ENCODE measurements at places on chromosomes 16 and 17. TPM values are rescaled to one million over a fixed set of nuclear protein-coding genes. Genes with fewer than 3 reads are reported as not detected.
A peak's percentile ranks its signal among the peaks of the same experiment; 100 is the strongest.

Gene TEKT1
- 9.7 TPM for total RNA-seq

Gene TGFB1I1
- total RNA-seq: 32.5 TPM

- peaks cover 35% of the 10 kb centered on the region for H3K4me1 ChIP-seq
- H3K36me3 ChIP-seq: no peaks in the 10 kb centered on the region
- H3K27ac ChIP-seq: peak overlapping the region; percentile 65
- H3K27me3 ChIP-seq: peaks cover 6% of the 10 kb centered on the region
- H3K4me3 ChIP-seq: peak overlapping the region; percentile 31
These were observed 6.8 kb upstream of the NOTUM start for GRCh38 chr17:81967533-81968395.

DNA sequence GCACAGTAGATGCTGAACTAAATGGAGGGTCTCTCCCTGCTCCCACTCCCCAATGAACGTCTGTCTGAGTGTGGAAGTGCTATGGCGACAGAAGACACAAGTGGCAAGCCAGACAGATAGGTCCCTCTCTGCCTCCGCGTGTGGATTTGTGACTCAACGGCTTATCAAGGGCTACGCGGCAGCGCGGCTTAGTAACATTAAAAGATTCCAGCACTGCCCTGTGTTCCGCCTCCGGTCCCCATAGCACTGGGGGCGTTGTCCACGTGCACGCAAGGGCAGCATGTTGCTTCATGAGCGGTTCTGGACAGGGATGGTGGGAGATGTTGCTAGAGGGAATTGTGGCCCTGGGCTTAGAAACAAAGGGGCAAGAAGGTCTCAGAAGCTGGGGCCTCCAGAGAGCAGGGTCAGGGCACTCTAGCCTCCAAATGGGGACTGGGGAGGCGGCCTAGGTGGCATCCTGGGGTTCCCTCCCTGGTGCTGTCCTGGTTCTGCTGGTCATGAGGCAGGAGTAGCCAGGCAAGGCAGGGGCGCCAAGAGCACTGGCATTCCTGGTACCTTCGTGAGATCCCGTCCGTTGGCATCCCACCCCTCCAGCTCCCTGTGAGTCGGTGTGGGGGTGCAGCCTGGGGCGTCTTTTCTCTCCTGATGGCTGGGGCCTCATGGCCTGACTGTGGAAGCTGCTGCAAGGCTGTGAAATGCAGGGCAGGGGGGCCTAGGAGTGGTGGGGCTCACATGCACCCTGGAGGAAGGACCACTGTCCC is 9.1 kb downstream of the CRHR1 start:
- DNase-seq: no peak
- no peaks in the 10 kb centered on the region for H3K36me3 ChIP-seq
- H3K4me3 ChIP-seq: no peak overlapping the region
- H3K4me1 ChIP-seq: no peaks in the 10 kb centered on the region
- no peak overlapping the region for H3K27ac ChIP-seq

Gene TRPV3
- 0.68 TPM for total RNA-seq

GRCh38 chr17:27049104-27049784 is 244.7 kb upstream of the WSB1 start:
- no peaks in the 10 kb centered on the region for H3K4me1 ChIP-seq
- H3K4me3 ChIP-seq: no peak overlapping the region
- no peaks in the 10 kb centered on the region for H3K27me3 ChIP-seq
- no peak for DNase-seq
- H3K27ac ChIP-seq: no peak overlapping the region
- H3K36me3 ChIP-seq: no peaks in the 10 kb centered on the region

Gene CCL5
- 18.2 TPM for total RNA-seq

GRCh38 chr17:40517286-40517662 is 15.9 kb upstream of the TNS4 start:
- DNase-seq: no peak
- peak overlapping the region; percentile 14 for H3K27ac ChIP-seq
- H3K27me3 ChIP-seq: no peaks in the 10 kb centered on the region
- no peak overlapping the region for H3K4me3 ChIP-seq
- H3K36me3 ChIP-seq: no peaks in the 10 kb centered on the region

DNA sequence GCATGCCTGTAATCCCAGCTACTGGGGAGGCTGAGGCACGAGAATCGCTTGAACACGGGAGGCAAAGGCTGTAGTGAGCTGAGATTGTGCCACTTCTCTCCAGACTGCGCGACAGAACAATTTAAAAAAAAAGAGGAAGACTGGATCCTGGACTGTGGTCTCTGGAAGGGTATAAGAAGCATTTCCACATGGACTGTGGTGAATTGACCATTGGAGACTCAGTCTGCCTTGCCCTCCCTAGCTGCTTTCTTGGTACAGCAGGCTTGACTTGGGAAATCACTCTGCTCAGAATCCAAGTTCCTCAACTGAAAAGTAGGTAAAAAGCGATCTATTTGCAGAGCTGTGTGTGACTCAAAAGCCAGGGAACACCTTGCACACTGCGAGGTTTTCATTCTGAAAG is 1.0 kb upstream of the MGRN1 start:
- DNase-seq: no peak
- H3K4me1 ChIP-seq: peaks cover 34% of the 10 kb centered on the region
- no peaks in the 10 kb centered on the region for H3K27me3 ChIP-seq
- no peaks in the 10 kb centered on the region for H3K36me3 ChIP-seq
- H3K4me3 ChIP-seq: peak overlapping the region; percentile 99

Gene C17orf100
- total RNA-seq: 1.9 TPM

DNA sequence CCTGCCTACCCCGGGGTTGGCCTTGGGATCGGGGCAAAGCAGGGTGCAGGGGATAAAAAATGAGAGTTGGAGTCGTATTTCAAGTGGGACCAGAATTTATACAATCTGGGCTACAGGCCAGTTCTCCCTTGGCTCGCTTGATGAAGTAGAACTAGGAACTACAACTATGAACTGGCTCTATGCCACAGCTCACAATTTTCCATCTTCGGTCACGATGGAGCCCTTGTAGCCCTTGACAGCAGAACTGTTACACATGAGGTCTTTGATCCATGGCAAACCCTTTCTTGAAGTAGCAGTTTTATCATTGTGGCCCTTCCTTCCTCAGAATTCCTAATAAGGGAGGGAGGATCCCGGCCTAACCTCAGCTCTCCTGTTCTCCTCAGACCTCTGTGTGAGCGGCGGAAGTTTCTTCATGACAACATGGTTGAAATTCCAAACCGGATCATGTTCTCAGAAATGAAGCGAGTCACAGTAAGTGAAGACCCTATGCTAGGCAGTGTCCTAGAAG is 17.1 kb downstream of the LIG3 start:
- H3K27ac ChIP-seq: peak overlapping the region; percentile 63
- peaks cover 18% of the 10 kb centered on the region for H3K4me1 ChIP-seq
- no peaks in the 10 kb centered on the region for H3K27me3 ChIP-seq
- no peak for DNase-seq
- H3K36me3 ChIP-seq: peaks cover 83% of the 10 kb centered on the region
- H3K4me3 ChIP-seq: no peak overlapping the region

DNA sequence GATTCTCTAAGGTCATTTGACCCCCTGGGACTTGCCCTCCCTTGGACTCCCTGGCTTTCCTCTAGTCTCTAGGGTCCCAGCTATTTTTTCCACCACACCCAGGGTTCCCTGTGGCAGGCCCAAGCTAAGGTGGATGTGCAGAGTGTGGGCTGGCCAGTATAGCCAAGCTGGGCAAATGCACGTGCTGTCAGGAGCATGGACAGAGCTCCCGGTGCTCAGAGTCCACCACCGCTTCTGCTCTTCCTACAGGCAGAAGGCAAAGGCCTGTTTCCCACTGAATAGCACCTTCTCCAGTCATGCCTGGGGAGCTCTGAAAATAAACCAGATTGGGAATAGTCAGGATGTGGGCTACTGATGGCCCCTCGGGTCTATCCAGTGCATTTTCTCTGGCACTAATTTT is 53.3 kb downstream of the GNAO1 start:
- no peak overlapping the region for H3K27ac ChIP-seq
- no peaks in the 10 kb centered on the region for H3K27me3 ChIP-seq
- peaks cover 10% of the 10 kb centered on the region for H3K4me1 ChIP-seq
- H3K4me3 ChIP-seq: no peak overlapping the region

DNA sequence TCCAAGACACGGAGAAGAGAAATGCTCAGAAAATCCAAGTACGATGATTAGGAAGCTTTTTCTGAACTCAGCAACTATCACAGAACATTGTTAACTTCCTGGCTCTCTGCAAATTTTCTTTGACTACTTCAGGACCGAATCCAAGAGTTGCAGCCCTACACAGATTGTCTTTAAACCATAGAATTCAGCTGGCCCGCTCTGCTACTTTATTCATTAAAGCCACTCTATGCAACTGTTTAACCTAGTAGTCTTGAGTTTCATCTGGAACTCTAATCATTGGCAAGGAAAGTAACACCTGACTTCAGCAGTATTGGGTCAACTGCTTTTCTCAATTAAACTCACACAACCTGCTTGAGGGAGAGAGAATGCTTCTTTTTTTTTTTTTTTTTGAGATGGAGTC is 210.1 kb downstream of the SLC39A11 start:
- no peaks in the 10 kb centered on the region for H3K4me1 ChIP-seq
- no peak overlapping the region for H3K27ac ChIP-seq
- H3K27me3 ChIP-seq: no peaks in the 10 kb centered on the region
- no peak overlapping the region for H3K4me3 ChIP-seq

- no peak for DNase-seq
- H3K4me3 ChIP-seq: no peak overlapping the region
- no peaks in the 10 kb centered on the region for H3K36me3 ChIP-seq
- H3K27ac ChIP-seq: no peak overlapping the region
These were observed 135.4 kb downstream of the CLEC16A start for GRCh38 chr16:11079652-11080187.

GRCh38 chr17:51427856-51428255 is 167.5 kb downstream of the UTP18 start:
- no peaks in the 10 kb centered on the region for H3K36me3 ChIP-seq
- DNase-seq: no peak
- no peaks in the 10 kb centered on the region for H3K4me1 ChIP-seq
- peaks cover under 1% of the 10 kb centered on the region for H3K27me3 ChIP-seq

DNA sequence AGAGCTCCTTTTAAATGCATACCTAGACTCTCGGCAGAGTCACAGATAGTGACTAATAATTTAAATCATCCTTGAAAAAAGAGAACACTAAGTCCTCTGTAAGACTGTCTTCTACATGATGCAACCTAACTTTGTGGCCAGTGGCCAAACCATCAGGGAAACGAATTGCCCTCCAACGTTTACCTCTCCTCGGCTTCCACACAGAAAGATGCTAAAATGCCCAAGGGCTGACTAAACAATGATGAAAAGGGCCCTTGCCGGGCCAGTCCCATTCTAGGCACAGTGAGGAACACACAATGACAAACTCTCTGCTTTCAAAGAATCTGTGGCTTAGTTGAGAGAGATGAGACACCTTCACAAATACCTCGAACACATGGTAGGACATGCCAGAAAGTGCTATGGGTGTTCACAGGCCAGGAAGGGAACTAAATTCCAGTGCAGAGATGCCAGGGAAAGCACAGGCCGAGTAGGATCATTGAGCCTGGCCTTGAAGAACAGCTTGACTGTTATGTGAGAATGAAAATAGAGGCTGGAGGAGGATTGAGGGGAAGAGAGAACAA is 35.3 kb upstream of the PITPNM3 start:
- H3K27ac ChIP-seq: peak overlapping the region; percentile 67
- H3K27me3 ChIP-seq: no peaks in the 10 kb centered on the region
- H3K36me3 ChIP-seq: peaks cover 71% of the 10 kb centered on the region
- peaks cover 10% of the 10 kb centered on the region for H3K4me1 ChIP-seq

DNA sequence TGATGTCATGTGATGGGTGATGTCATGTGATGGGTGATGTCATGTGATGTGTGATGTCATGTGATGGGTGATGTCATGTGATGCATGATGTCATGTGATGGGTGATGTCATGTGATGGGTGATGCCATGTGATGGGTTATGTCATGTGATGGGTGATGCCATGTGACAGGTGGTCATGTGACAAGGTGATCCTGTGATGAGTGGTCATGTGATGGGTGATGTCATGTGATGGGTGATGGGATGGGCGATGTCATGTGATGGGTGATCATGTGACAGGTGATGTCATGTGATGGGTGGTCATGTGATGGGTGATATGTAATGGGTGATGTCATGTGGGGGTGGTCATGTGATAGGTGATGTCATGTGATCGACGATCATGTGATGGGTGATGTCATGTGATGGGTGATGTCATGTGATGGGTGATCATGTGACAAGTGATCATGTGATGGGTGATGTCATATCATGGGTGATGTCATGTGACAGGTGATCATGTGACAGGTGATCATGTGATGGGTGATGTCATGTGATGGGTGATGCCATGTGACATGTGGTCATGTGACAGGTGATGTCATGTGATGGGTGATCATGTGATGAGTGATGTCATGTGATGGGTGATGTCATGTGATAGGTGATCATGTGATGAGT is 17.2 kb downstream of the CD300LB start:
- no peaks in the 10 kb centered on the region for H3K36me3 ChIP-seq
- no peak for DNase-seq
- H3K4me1 ChIP-seq: no peaks in the 10 kb centered on the region
- no peak overlapping the region for H3K4me3 ChIP-seq

DNA sequence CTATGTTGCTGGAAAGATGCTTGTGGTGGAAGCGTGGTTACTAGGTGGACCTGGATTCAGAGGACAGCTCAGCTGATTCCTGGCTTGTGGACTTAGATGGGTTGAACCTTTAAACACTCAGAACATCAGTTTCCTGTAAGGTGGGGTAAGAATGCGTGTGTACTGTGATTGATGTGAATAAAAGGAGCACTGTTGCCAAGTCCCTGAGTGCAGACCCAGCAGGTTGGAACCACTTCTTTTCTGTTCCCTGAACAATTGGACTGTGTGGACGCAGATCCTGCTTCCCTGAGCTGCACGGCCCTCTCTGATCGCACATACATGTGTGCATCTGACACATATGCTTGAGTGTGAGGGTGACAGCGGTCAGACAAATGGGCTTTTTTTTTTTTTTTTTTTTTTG is 37.5 kb downstream of the RPTOR start:
- DNase-seq: no peak
- H3K4me1 ChIP-seq: no peaks in the 10 kb centered on the region
- no peak overlapping the region for H3K4me3 ChIP-seq
- no peaks in the 10 kb centered on the region for H3K27me3 ChIP-seq

DNA sequence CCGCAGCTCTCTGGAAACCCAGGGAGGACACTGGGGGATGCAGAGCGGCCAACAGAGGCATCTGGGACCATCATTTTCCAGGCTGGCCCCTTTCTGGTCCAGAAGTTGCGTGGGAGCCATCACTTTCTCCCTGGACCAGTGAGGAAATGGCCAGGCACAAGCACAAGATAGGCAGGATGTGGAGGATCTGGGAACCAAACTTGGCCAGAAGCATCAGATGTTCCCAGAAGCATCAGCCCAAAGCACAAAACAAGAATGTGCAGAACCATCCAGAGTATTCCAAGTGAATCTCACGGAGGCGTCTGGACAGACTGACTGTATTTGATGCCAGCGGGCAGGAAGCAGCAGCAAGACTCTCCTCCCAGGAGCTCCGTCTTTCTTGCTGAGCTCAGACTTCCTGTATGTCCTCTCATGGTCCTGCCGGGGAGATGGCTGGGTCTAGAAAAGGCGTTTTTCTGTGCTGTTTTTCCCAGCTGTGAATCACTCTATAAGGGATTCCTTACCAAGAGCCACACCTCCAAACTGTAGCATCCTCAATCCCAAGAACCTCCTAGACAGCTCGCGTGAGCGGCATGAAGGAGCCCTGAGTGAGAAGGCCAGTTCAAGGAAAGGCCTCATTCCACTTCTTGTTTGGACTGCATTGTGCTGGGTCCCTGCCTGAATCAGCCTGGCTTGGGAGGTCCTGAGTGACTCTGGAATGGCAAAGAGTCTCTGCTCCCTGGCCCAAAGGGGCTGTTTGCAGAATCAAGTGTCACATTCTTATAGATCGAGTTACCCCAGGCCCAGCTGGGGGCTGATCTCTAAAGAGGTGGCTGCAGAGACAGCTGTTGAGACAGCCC is 49.5 kb upstream of the MTSS2 start:
- H3K27me3 ChIP-seq: no peaks in the 10 kb centered on the region
- H3K4me3 ChIP-seq: no peak overlapping the region
- peaks cover 52% of the 10 kb centered on the region for H3K4me1 ChIP-seq
- H3K36me3 ChIP-seq: peaks cover 15% of the 10 kb centered on the region
- peak overlapping the region; percentile 80 for H3K27ac ChIP-seq
